ENCODE measurements at places on chromosomes 13 and 19. TPM values are rescaled to one million over a fixed set of nuclear protein-coding genes. Genes with fewer than 3 reads are reported as not detected.
A peak's percentile ranks its signal among the peaks of the same experiment; 100 is the strongest.

DNA sequence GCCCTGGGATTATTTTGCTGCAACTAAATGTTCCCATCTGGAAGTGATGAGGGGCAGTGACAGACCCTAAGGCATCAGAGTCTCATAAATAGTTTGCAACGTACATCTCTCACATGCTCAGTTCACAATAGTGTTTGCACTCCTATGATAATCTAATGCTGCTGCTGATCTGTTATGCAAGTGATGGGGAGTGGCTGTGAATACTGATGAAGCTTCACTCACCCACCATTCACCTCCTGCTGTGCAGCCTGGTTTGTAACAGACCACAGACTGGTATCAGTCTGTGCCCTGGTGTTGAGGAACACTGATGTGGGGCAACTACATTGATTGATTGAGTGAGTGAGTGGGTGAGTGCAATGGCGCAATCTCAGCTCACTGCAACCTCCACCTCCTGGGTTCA lies 54.9 kb downstream of the ZNF726 start:
- H3K36me3 ChIP-seq = no peaks in the 10 kb centered on the region
- H3K4me1 ChIP-seq = peaks cover 9% of the 10 kb centered on the region
- H3K4me3 ChIP-seq = no peak overlapping the region

GRCh38 chr19:7852851-7853769 lies 21.1 kb downstream of the PRR36 start:
- no peaks in the 10 kb centered on the region for H3K36me3 ChIP-seq
- H3K4me3 ChIP-seq = no peak overlapping the region
- peaks cover 19% of the 10 kb centered on the region for H3K4me1 ChIP-seq
- no peaks in the 10 kb centered on the region for H3K27me3 ChIP-seq
- no peak overlapping the region for H3K27ac ChIP-seq
- peak; percentile 66 for DNase-seq

DNA sequence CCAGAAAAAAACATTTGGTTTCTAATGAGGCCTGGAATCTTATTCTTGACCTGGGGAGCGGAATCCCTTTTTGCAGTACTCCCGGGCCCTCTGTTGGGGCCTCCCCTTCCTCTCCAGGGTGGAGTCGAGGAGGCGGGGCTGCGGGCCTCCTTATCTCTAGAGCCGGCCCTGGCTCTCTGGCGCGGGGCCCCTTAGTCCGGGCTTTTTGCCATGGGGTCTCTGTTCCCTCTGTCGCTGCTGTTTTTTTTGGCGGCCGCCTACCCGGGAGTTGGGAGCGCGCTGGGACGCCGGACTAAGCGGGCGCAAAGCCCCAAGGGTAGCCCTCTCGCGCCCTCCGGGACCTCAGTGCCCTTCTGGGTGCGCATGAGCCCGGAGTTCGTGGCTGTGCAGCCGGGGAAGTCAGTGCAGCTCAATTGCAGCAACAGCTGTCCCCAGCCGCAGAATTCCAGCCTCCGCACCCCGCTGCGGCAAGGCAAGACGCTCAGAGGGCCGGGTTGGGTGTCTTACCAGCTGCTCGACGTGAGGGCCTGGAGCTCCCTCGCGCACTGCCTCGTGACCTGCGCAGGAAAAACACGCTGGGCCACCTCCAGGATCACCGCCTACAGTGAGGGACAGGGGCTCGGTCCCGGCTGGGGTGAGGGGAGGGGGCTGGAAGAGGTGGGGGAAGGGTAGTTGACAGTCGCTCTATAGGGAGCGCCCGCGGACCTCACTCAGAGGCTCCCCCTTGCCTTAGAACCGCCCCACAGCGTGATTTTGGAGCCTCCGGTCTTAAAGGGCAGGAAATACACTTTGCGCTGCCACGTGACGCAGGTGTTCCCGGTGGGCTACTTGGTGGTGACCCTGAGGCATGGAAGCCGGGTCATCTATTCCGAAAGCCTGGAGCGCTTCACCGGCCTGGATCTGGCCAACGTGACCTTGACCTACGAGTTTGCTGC lies at the start of gene ICAM4:
Gene ICAM4 (plus strand): TSS at position 153 of the 935 bp plus-strand sequence. CDS start 58 bp downstream, at position 211.
- peak; percentile 89 for DNase-seq
- H3K27ac ChIP-seq = peak within 1 kb of the TSS; percentile 69
- H3K4me3 ChIP-seq = peak within 1 kb of the TSS; percentile 33

DNA sequence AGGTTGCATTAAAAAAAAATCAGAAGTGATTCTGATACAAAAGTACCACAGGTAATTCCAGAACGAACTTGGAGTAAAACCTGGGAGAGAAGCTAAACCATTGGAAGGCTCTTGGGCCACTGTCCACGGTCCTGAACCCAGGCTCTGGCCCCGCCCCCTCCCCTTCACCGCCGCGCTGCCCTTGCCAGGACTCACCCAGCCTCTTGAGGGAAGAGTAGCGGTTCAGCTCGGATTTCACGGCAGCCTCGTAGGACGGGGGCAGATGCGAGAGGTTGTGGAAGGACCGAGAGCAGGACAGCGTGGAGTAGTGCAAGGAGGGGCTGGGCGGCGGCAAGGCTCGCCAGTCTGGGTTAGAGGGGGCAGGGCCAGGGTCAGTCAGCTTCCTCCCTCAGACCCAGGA lies 5.7 kb downstream of the SHISA7 start:
- H3K4me1 ChIP-seq = no peaks in the 10 kb centered on the region
- peak; percentile 53 for DNase-seq
- H3K27ac ChIP-seq = no peak overlapping the region
- H3K36me3 ChIP-seq = no peaks in the 10 kb centered on the region
- H3K27me3 ChIP-seq = peaks cover 41% of the 10 kb centered on the region
- H3K4me3 ChIP-seq = no peak overlapping the region

- H3K4me3 ChIP-seq = no peak overlapping the region
- no peak overlapping the region for H3K27ac ChIP-seq
- H3K27me3 ChIP-seq = no peaks in the 10 kb centered on the region
- peaks cover 11% of the 10 kb centered on the region for H3K36me3 ChIP-seq
- no peak for DNase-seq
- H3K4me1 ChIP-seq = no peaks in the 10 kb centered on the region
Measured at GRCh38 chr19:30008169-30008568, 66.1 kb downstream of the URI1 start.

DNA sequence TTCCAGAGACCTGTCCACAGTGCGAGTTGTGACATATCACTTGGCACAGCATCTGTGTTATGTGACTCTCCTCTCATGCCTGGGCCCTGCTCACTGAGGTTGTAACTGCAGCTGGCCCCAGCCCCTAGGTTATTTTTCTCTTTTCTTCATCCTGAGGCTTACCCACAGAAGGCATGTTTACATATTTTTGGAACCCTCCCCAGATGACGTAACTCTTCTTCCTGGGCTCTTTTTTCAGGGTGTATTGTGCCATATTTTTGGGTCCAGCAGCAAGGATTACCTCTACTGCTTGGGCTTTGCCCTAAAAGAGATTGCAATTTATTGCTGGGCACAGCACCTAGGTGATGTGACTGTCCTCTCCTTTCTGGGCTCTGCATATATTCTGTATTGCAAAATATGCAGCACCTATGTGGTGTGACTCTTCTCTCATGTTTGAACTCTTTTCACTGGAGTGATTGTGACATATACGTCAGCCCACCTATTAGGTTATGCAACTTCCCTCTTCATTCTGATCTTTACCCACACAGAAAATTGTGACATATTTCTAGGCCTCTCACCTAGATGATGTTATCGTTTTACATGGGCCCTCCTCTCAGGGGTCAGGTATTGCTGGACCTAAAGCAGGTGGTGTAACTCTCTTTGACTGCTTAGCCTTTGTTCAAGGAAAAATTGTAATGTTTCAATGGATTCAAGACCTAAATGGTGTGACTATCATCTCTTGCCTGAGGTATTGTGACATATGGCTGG lies 64.5 kb upstream of the ZNF724 start:
- no peaks in the 10 kb centered on the region for H3K36me3 ChIP-seq
- H3K4me1 ChIP-seq = no peaks in the 10 kb centered on the region
- DNase-seq = no peak
- no peak overlapping the region for H3K27ac ChIP-seq
- no peaks in the 10 kb centered on the region for H3K27me3 ChIP-seq

GRCh38 chr19:48403606-48404005 lies 10.1 kb downstream of the GRIN2D start:
- H3K4me1 ChIP-seq = no peaks in the 10 kb centered on the region
- H3K36me3 ChIP-seq = no peaks in the 10 kb centered on the region
- no peak overlapping the region for H3K4me3 ChIP-seq
- no peak overlapping the region for H3K27ac ChIP-seq

The FFAR1 gene
- total RNA-seq = not detected

- no peaks in the 10 kb centered on the region for H3K4me1 ChIP-seq
- no peaks in the 10 kb centered on the region for H3K36me3 ChIP-seq
- no peak overlapping the region for H3K27ac ChIP-seq
- no peak for DNase-seq
Measured at GRCh38 chr13:72853000-72853399, 71.1 kb downstream of the PIBF1 start.

DNA sequence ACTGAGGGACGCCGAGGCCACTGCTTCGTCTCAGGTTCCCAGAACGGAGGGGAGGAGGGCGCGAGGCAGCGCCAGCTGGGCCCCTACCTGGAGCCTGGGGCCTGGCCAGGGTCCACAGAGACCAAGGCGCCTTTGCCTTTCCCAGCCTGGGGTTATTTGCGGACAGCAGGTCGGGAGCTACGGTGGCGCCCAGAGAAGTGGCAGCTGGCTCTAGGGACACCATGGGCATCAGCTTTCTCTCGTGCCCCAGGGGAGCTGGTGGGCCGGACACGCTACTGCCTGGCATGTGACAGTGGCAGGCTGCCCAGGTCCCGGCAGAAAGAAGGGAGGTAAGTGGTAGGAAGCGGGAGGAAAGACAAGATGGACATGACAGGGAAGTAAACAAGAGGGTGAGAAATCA lies 19.0 kb downstream of the AKT2 start:
- peak; percentile 76 for DNase-seq
- H3K36me3 ChIP-seq = no peaks in the 10 kb centered on the region
- H3K27ac ChIP-seq = peak overlapping the region; percentile 48
- peaks cover 4% of the 10 kb centered on the region for H3K4me1 ChIP-seq
- H3K4me3 ChIP-seq = no peak overlapping the region
- H3K27me3 ChIP-seq = no peaks in the 10 kb centered on the region

The CD37 gene
- 10.0 TPM for total RNA-seq

- no peaks in the 10 kb centered on the region for H3K36me3 ChIP-seq
- DNase-seq = no peak
- no peaks in the 10 kb centered on the region for H3K4me1 ChIP-seq
Measured at GRCh38 chr13:56332671-56333070, 808.0 kb upstream of the PRR20A start.

- peaks cover 24% of the 10 kb centered on the region for H3K36me3 ChIP-seq
- peaks cover 57% of the 10 kb centered on the region for H3K4me1 ChIP-seq
- no peak overlapping the region for H3K4me3 ChIP-seq
- H3K27me3 ChIP-seq = no peaks in the 10 kb centered on the region
- DNase-seq = no peak
- H3K27ac ChIP-seq = no peak overlapping the region
Measured at GRCh38 chr13:79393564-79394249, 12.3 kb downstream of the RBM26 start.

- peaks cover 7% of the 10 kb centered on the region for H3K36me3 ChIP-seq
- no peak for DNase-seq
- H3K4me1 ChIP-seq = peaks cover 47% of the 10 kb centered on the region
- no peak overlapping the region for H3K27ac ChIP-seq
Measured at GRCh38 chr19:1037621-1038064, 2.3 kb upstream of the ABCA7 start.

DNA sequence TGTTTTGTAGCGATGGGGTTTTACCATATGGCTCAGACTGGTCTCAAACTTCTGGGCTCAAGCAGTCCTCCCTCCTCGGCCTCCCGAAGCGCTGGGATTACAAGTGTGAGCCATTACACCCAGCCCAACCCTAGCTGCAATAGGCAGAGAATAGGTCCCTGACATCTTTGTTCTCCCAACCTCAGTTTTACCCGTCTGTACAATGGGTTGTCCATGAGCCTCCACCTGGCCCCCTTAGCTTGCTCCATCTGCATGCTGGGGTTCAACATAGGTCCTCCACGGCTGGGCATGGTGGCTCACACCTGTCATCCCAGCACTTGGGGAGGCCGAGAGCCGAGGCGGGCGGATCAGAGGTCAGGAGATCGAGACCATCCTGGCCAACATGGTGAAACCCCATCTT lies 14.4 kb downstream of the NFIC start:
- no peaks in the 10 kb centered on the region for H3K27me3 ChIP-seq
- H3K4me1 ChIP-seq = peaks cover 53% of the 10 kb centered on the region
- no peak overlapping the region for H3K27ac ChIP-seq
- H3K4me3 ChIP-seq = no peak overlapping the region
- peaks cover 28% of the 10 kb centered on the region for H3K36me3 ChIP-seq
- no peak for DNase-seq

- H3K36me3 ChIP-seq = no peaks in the 10 kb centered on the region
- H3K4me3 ChIP-seq = peak overlapping the region; percentile 71
- peaks cover 14% of the 10 kb centered on the region for H3K27me3 ChIP-seq
- DNase-seq = peak; percentile 69
Measured at GRCh38 chr13:20127562-20128458, 33.0 kb downstream of the GJA3 start.

GRCh38 chr19:10460714-10461046 lies 40.3 kb downstream of the PDE4A start:
- H3K4me3 ChIP-seq = no peak overlapping the region
- H3K36me3 ChIP-seq = peaks cover 59% of the 10 kb centered on the region
- H3K27me3 ChIP-seq = no peaks in the 10 kb centered on the region
- H3K27ac ChIP-seq = no peak overlapping the region
- DNase-seq = no peak
- H3K4me1 ChIP-seq = peaks cover 7% of the 10 kb centered on the region

DNA sequence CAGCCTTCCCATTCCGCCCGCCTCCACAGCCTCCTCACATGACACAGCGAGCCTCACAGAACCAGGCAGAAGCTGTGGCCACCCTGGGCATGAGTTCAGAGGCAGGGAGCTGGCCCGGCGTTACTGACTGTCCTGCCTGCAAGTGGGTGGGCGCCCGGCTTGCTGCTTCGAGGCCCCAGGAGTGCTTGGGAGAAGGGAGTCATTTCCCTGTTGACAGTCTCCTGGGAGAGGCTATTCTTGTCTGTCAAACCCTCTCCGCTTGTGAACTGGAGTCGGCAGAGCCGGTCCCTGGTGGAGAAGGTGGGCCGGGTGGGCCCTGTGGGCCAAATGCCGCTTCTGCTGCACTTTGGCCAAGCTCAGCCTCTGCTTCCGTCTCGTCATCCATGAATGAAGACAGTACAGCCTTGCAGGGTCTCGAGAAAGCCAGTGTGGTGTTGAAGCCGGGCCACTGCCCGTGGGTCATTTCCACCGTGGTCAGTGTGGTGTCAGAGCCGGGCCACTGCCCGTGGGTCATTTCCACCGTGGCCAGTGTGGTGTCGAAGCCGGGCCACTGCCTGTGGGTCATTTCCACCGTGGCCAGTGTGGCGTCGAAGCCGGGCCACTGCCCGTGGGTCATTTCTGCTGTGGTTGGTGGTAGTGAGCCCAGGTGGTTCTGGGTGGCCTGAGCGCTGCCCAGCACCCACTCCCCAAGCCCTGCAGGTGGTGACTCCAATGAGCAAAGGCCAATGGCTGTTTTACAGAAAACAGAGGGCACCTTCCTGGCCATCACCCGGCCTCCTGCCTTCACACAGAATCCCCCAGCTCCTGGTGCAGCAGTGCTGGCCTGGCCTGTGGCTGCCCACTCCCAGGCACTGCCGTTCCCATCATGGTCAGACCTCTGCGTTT lies 13.5 kb upstream of the F7 start:
- DNase-seq = no peak
- H3K4me3 ChIP-seq = no peak overlapping the region
- no peak overlapping the region for H3K27ac ChIP-seq

The SULT2B1 gene
- not detected for total RNA-seq

GRCh38 chr13:77386880-77387606 lies 60.1 kb upstream of the MYCBP2 start:
- no peak overlapping the region for H3K4me3 ChIP-seq
- H3K27ac ChIP-seq = peak overlapping the region; percentile 34
- H3K36me3 ChIP-seq = no peaks in the 10 kb centered on the region
- DNase-seq = no peak
